Cardiac muscle cell (in vitro differentiated cells and primary cell): ENCODE measurements at places on chromosomes 6 and 20. TPM values are rescaled to one million over a fixed set of nuclear protein-coding genes. Genes with fewer than 3 reads are reported as not detected.

Gene DLL1
- 4.3 and 4.7 TPM in 2 replicates for total RNA-seq

Gene PPP1R3G
- total RNA-seq, result 6.1 and 7.6 TPM in 2 replicates

Gene FRK
- total RNA-seq, result 0.60 and 0.71 TPM in 2 replicates

Gene ZSCAN31
- 5.0 and 8.1 TPM in 2 replicates for total RNA-seq

GRCh38 chr6:93474733-93475179 lies 55.4 kb upstream of the EPHA7 start:
- no peak for DNase-seq

- DNase-seq, result no peak
Observed at GRCh38 chr20:10591946-10592521, 81.8 kb downstream of the JAG1 start.

DNA sequence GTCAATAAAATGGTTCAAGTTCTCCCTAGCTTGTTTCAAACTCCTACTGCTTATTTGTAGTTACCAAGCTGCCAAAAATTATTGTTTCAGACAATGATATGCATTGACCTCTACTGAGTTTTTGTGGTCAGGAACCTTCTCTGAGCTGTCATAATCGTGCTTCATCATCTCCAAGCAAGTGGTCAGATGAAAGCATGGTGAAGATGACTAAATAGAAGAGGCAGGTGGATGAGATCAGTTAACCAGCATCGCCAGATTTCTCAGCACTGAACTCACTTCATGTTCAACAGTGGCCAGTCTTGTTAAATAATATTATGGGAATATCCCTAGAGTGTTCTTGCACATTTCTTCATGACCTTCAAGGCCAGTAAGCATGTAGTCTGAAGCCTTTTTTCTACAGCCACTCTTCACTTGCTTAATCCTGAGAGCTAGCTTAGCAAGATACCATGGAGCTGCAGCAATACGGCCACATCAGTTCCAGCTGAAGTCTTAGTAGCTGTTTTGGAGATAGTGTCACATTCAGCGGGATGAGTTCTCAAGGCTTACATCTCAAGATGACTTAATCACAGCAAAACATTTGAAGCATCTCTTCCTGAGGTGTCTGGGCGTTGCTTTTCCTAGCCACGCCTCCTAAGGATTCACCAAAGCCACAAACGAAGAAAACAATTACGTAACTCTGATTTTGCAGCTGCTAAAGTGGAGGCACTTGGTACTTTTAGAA lies 101.6 kb upstream of the TMEM30A start:
- DNase-seq, result no peak

DNA sequence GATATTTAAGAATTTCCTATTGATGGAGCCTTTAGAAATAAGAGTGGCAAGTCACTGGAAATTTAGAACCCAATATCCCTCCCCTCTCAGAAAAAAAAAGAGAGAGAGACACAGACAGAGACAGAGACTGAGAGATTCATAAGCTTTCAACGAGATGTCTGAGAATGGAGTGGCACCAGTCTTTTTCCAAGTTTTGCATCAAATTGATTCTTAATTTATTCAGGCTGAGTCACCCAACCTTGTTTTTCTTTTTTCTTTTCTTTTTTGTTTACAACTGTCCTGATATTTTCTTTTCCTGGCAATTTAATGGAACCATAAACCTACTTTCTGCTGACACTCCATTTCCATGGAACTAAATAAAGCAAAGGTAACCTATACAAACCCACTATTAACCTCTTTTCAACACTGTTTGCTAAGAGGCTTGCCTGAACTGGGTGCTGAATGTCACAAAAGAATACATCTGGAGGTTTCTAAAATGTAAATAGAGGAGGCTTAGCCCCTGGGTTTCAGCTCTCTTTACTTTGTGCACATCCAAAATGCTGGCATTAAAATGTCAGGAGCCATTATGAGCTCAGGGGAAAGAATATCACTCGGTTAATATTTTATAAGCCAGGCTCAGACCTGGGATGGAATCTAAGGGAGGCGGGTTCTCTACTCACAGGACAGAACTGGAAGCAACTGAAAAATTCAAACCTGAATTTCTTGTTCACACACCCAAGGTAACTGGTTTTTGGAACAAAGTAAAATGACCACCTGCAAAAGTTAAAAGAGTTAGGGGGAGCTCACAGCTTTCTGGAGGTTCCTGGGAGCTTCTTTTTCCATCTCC lies 100.8 kb downstream of the BFSP1 start:
- DNase-seq, result no peak

DNA sequence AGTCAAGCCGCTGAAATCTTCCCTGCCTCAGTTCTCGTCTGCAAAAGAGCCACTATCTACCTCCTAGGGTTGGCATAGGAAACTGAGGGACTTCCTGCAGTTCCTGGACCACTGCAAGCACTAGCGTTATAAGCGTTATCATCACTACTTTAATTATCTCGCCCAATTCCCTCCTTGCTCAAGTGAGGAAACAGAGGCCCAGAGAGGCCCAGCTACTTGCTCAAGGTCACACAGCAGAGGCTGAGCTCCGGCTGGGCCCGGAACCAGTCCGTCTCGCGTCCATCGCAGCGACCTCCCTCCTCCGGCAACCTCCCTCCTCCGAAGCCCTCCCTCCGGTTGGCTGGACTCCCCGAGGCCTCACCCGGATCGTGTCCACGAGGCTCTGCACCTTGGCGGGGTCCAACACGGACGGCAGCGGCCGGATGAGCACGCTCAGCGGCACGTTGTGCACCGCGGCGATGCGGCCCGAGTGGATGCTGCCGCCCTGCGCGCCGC lies 338 bp downstream of the SRXN1 start:
- DNase-seq, result no peak

DNA sequence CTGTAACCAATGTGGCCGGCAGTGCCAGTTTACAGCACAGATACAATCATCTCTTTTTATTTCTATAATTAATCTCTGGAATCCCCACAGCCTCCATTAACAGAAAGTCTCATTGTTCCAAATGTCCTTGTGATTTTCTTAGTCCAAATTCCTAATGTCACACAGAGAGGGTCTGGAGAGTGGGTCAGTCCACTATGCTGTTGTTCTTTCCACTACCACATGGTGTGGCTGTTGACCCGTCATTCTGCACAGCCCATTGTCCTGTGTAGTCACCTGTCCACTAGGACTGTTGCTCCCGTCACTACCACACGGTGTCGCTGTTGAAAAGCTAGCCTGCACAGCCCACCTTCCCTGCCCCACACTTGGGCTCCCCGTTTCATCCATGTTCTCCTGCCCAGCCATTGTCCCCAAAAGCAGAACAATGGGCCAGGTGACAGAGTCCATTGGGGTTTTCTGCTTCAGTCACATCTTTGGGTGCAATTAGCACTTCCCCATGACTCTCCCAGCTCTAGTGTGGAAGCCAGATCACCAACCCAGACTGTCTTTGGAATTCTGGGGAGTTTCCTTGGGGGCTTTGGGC lies 8.6 kb upstream of the LBP start:
- peak; percentile 22 for DNase-seq

DNA sequence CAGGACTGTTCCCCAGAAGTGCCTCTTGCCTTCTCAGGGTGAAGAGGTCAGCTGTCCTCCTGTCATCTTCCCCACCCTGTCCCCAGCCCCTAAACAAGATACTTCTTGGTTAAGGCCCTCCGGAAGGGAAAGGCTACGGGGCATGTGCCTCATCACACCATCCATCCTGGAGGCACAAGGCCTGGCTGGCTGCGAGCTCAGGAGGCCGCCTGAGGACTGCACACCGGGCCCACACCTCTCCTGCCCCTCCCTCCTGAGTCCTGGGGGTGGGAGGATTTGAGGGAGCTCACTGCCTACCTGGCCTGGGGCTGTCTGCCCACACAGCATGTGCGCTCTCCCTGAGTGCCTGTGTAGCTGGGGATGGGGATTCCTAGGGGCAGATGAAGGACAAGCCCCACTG lies 9.8 kb downstream of the PI16 start:
- DNase-seq, result no peak

DNA sequence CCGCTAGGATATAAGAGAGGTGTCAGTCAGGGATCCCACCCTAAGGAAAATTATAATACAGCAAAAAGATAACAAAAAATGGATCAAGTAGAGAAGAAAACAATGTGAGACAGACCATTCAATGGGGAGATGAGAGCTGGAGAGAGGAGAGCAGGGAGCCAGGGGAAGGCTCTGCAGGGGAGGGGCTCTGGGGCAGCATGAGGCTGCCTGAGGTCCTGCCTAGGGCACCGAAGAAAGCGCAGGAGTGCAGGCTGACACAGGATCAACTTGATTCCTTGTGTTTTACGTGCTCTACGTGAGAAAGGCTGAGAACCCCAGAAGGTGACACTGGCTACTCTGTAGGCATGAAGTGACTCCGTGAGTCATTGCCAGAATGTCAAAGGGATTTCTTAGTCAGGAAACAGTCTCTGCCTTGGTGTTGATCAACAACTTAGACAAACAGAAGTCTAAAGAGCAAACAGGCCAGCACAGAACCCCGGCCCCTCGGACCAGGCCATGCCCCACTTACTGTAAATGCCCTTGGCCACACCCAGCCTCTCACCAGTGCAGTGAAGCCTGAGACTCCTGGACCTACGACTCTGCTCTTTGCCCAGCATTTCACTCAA lies 290.1 kb upstream of the PRDM1 start:
- no peak for DNase-seq

DNA sequence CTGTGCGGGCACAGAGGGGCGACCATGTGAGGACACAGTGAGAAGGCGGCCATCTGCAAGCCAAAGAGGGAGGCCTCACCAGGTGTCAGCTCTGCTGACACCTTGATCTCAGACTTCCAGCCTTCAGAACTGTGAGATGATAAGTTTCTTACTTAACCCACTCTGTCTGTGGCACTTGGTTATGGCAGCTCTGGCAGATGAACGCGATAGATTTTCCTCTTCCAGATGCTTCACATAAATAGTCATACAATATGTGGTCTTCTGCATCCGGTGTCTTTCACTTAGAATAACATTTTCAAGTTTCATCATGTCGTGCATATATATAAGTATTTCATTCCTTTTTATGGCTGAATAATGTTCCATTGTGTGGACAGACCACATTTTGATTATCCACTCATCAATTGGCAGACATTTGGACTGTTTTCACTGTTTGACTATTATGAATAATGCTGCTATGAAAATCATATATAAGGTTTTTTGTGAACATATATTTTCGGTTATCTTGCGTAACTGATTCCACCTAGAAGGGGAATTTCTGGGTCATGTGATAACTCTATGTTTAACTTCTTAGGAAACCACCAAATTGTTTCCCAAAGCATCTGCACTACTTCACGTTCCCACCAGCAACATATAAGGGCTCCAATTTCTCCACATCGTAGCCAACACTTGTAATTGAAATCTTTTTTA lies 30.2 kb downstream of the PRR18 start:
- no peak for DNase-seq

DNA sequence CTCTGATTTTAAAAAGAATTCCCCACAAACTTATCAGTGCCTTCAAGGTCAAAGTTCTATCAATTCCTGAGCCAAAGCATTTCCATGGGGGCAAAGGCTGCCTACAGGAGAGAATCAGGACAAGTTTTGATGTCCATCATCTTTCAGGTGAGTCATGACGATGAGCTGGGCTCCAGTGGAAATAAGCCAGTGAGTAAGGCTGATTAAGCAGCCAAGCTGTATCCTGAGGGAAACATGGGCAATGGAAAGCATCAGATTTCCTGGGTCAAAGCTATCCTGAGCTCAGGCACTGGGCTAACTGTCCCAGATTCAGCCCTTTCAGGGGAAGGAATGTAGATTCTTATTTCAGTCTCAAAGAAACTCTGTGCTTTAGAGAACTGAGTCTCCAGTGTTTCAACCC lies 377.4 kb downstream of the CD109 start:
- DNase-seq, result no peak

DNA sequence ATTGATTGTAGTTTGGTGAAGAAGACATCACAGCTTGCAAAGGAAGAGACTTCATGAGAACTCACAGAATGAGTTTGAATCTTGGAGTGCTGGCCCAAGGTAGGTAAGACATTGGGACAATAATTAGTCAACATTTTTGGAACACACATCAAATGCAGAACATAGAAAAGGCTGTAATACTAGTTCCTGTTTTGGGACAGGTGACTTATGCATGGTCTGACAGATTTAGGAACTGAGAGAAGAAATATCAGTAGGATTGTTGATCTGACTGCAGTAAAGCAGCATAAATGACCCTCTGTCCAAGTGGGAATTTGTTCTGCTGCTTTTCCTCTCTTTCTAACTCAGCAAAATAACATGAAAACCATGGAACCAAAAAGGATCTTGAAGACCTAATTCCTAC lies 102.3 kb upstream of the MAP3K7 start:
- DNase-seq, result no peak

GRCh38 chr20:43962530-43962929 lies 47.9 kb downstream of the TOX2 start:
- DNase-seq, result no peak

DNA sequence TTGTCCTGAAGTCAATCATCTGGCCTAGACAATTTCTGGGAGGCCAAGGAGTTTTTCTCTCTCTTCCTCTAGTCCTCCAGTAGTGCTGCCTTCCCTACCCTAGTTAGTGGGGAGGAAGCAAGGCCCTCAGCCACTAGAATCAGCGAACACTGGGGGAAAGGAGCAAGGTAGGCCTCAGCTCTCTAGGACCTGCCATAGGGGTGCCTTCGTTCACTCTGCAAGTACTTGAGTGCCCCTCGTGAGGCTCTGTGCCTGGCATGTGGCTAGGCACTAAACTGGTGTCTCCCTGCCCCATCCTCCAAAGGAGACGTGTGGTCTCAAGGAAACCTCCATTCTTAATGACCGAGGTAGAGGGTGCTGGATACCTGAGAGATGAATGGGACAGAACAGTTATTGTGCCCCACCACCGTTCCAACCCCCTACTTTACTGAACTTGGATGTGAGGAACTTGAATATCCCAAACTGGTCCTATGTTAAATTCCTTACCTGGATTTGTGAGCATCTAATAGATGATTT lies 1.1 kb downstream of the DEF6 start:
- no peak for DNase-seq

- peak; percentile 17 for DNase-seq
Observed at GRCh38 chr6:125639466-125640020, 109.9 kb upstream of the HEY2 start.
